ENCODE measurements at places on chromosomes 11 and 22. TPM values are rescaled to one million over a fixed set of nuclear protein-coding genes. Genes with fewer than 3 reads are reported as not detected.

DNA sequence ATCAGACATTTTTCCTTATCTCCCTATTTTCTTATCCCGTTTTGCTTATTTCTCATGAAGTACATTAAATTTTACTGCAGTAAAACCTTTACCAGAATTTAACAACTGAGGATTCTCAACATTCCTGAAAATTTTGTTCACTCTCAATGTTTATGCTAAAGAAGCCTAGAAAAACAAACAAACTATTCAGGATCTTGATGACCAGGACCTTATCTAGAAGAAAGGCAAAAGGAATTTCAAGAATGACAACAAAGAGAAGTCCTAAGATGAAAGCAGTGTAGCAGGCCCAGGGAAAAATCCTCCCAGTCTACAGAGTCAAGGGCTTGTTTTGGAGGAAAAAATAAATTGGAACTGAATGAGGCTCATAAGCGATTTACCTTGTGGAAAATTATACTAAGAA, 283.3 kb upstream of the ARHGAP42 start:
- H3K4me3 ChIP-seq = no peak overlapping the region
- no peaks in the 10 kb centered on the region for H3K27me3 ChIP-seq
- DNase-seq = no peak
- no peak overlapping the region for H3K27ac ChIP-seq
- H3K36me3 ChIP-seq = no peaks in the 10 kb centered on the region

DNA sequence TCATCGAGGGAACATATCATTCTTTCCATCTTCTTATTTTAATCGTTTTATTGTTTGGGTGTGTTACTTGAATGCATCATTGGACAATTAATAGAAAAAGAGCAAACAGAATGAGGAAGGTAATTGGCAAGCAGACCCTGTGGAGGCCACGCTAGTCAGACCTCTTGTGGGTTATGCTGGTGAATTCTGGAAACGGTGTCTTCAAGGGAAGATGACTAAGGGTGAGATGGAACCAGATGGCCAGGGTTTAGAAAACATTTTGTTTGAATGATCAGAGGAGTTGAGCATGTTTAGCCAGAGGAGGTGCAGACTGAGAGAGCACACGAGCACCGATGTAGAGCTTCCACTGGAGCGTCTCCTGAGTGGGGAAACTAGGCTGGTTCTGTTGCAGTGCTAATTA, 8.5 kb downstream of the ST14 start:
- no peaks in the 10 kb centered on the region for H3K36me3 ChIP-seq
- no peaks in the 10 kb centered on the region for H3K4me1 ChIP-seq
- H3K27me3 ChIP-seq = no peaks in the 10 kb centered on the region
- H3K4me3 ChIP-seq = no peak overlapping the region

DNA sequence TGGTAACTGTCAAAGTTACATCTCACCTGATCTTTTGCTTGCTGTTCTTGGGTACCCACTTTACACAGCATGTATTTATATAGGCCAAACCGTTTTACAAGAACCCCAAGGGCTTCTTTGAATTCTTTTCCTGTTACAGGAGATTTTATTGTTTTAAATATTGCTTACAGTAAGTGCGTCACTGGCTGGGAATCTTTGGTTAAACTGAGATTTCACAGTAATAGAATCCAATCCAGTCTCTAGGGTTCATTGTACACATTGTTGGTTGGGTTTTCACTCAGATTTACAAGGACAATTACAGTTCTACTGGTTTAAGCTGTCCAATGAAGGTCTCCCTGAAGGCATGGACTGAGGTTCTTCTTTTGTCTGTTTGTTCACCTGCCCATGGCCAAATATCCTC, 171.7 kb downstream of the INSC start:
- no peak for DNase-seq
- no peaks in the 10 kb centered on the region for H3K27me3 ChIP-seq
- no peaks in the 10 kb centered on the region for H3K4me1 ChIP-seq
- H3K4me3 ChIP-seq = no peak overlapping the region
- no peak overlapping the region for H3K27ac ChIP-seq

DNA sequence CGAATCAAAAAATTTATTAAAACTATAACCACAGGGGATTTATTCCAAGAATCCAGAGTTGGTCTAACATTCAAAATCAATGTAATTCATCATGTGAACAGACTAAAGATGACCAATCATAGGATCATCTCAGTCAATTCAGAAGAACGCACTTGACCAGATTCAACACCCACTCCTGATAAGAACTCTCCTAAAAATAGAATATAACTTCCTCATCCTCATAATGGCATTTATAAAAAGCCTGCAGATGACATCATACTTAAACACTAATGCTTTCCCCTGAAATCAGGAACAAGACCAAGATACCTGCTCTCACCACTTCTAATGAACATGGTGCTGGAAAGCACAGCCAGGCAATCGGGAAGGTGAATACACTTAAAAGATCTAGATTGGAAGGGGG, 10.5 kb upstream of the MUC2 start:
- H3K27ac ChIP-seq = no peak overlapping the region
- no peak for DNase-seq
- H3K36me3 ChIP-seq = no peaks in the 10 kb centered on the region
- no peak overlapping the region for H3K4me3 ChIP-seq
- H3K4me1 ChIP-seq = peaks cover 14% of the 10 kb centered on the region
- H3K27me3 ChIP-seq = no peaks in the 10 kb centered on the region

- no peak overlapping the region for H3K4me3 ChIP-seq
- H3K27me3 ChIP-seq = no peaks in the 10 kb centered on the region
- DNase-seq = no peak
These were observed 239.4 kb downstream of the CSNK2A3 start for GRCh38 chr11:11113626-11114025.

GRCh38 chr22:37631448-37632173, 7.9 kb upstream of the SH3BP1 start:
- peaks cover 24% of the 10 kb centered on the region for H3K36me3 ChIP-seq
- H3K27ac ChIP-seq = peak overlapping the region; percentile 87
- H3K4me3 ChIP-seq = peak overlapping the region; percentile 50
- no peaks in the 10 kb centered on the region for H3K27me3 ChIP-seq
- H3K4me1 ChIP-seq = peaks cover 78% of the 10 kb centered on the region
- peak; percentile 84 for DNase-seq

CD82 gene
- polyA plus RNA-seq = 111 TPM

DNA sequence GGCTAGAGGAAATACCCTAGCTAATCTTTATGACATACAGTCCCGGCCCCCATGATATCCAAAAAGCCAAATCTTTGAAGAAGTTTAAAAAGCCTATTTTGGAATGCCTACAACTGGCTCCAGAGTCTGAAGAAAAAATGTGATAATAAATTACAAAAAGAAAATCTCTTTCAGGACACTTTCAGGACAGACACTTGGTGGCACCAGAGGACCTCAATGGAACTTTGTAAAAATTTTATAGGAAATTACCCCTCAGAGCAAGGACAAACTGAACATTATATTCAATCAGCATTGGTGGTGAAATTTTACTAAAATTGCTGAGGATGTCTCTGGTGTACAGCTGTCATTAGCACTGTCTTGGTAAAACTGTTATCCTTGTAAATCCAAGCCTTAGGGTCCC, 81.0 kb downstream of the CCDC73 start:
- no peaks in the 10 kb centered on the region for H3K36me3 ChIP-seq
- DNase-seq = no peak
- no peaks in the 10 kb centered on the region for H3K27me3 ChIP-seq
- no peak overlapping the region for H3K4me3 ChIP-seq

Measured in spleen (tissue), 13 donors.